ENCODE measurements at places on chromosomes 13 and 19.

- DNase-seq, result no peak
These were observed 221.2 kb downstream of the DCLK1 start for GRCh38 chr13:35909837-35910540.

DNA sequence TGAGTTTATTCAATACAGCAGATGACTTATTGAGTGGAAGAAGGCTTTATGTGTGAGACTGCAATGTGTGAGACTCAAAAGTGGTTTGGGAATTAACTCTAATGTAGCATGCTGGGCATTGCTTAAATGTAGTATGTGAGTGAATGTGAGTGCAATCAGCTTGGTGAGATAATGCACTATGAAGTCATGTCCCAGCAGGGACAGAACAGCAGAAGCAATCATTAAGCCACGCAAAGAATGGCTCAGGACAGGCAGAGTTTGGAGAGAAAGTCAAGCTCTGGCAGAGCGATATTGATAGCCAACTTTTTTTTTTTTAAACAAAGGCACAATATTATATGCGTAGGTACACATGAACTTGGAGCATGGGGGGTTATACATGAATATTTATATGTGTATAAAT is 597.7 kb downstream of the GPC6 start:
- no peak for DNase-seq

DNA sequence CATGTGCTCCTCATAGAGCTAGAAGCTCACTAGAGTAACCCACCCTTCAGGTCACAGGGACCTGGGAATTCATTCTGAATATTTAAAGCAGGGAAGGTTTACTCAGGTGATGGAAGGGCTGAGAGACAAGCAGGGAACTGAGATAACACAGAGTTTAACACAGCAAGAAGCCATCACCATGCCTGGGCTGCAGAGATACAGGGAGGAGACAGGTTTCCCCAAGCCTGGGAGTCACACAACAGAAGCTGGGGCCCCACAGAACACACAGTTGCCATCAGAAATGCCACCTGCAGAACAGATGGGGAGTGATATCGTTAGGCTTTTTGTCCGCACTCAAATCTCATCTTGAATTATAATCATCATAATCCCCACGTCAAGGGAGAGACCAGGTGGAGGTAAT is 7.9 kb upstream of the CYSLTR2 start:
- DNase-seq, result no peak

- DNase-seq, result no peak
These were observed 64.2 kb downstream of the ARHGAP35 start for GRCh38 chr19:46924874-46925547.

DNA sequence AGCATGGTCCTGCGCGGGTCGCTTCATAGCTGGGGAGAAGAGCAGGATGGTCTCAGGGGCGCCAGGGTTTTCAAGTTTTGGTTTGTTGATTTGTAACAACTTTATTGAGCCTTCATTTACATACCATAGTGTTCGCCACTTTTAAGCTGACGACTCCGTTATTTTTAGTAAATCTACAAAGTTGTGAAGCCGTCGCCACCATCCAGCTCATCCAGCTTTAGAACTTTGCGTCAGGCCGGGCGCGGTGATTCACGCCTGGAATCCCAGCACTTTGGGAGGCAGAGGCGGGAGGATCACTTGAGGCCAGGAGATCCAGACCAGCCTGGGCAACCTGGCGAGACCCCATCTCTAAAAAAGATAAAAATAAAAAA is 404 bp downstream of the C19orf44 start:
- DNase-seq, result peak; percentile 23

DNA sequence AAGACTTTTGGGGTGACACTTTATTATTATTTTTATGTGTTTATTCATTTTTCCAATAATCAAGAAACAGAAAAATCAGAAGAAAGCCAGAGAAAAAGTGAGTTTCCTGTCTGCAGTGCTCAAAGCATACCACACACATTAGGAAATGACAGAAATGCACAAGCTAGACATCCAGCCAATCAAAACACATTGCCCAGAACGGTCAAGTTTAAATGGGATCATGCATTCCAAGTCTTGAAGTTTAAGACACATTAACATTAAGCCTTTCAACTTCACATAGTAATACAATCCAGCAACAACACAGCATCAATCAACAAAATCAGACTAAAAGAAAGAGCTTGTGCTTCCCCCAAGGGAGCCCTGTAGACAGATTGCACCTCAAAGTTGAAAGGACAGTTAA is 28.7 kb upstream of the MEDAG start:
- DNase-seq, result no peak

- DNase-seq, result no peak
These were observed 49.1 kb downstream of the WASF3 start for GRCh38 chr13:26606631-26607030.

GRCh38 chr13:20418953-20419352 is 106.7 kb downstream of the CRYL1 start:
- no peak for DNase-seq

DNA sequence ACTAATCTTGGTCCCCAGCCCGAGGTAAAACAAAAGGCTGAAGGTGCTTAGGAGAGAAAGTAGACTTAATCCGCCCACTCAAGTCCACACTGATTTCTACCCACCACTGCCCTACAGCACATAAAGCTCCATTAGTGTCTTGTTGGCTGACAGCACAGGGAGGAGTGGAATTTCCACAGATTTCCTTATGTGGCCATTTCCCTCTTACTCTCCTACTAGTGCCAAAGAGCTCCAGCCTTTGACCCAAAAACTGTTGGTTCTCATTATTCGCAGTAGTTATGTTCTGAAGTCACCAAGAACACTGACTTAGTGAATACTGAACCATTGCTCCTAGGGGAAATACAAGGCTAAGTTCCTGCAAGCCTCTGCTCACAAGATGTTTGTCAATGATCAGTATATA is 61.2 kb downstream of the RAB20 start:
- no peak for DNase-seq

DNA sequence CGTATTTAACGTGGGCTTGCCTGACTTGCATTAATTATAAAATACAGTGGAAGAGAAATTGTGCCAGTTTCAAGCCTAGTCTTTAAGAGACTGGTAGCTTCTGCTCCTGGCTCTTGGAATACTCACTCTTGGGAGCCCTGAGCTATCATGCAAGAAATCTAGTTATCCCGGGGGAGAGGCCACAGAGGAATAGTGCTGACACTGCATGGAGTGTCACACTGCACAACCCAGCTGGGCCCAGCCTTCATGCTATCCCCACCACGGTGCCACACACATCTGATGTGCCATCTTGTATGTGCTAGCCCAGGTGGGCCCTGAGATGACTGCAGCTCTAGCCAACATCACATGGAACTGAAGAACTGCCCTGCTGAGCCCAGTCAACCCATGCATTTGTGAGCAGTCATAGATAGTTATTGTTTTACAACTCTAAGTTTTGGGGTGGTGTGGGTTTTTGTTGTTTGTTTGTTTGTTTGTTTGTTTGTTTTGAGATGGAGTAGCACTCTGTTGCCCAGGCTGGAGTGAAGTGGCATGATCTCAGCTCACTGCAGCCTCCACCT is 8.3 kb downstream of the MAMSTR start:
- no peak for DNase-seq

GRCh38 chr13:71516521-71516920 is 350.5 kb downstream of the DACH1 start:
- DNase-seq, result no peak

- DNase-seq, result peak; percentile 91
These were observed 12.9 kb upstream of the ZNF564 start for GRCh38 chr19:12564016-12564664.

DNA sequence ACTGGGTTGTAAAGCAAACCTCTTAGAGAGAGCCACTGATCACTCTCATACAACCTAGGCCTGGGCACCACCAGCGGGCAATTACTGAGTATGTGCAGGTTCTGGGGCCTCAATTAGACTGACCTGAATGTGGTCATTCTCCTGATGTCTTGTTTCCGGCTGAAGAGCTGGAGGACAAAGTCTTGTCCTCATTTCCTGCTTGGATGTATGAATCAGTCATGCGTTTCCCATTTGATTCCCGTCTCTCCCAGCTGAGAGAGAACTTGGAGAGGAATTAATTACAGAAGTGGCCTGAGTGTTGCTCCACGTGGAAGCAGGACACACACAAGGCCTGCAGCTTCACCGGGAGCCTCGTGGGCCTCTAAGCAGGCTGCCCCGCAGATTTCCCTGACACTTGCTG is 799.3 kb upstream of the ARGLU1 start:
- DNase-seq, result no peak

DNA sequence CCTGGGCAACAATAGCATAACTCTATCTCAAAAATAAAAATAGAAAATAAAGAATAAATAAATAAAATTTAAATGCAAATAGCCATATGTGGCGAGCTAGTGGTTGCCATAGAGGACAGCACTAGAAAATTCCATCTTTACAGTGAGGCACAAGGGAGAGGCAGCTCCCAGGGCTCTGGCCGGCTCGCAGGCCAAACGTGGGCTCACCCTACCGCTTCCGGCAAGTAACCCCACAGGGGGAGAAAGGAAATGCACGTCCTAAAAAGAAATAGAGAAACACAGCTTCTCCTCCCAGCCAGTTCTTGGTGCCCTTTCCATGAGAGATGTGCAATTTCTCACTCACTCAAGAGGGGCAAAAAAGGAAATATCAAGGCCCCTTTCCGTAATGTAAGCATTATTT is 12.4 kb upstream of the GRWD1 start:
- no peak for DNase-seq

- DNase-seq, result no peak
These were observed 3.8 kb upstream of the ABCA7 start for GRCh38 chr19:1035998-1036621.

GRCh38 chr19:34601071-34601470 is 75.9 kb downstream of the SCGB2B2 start:
- no peak for DNase-seq

DNA sequence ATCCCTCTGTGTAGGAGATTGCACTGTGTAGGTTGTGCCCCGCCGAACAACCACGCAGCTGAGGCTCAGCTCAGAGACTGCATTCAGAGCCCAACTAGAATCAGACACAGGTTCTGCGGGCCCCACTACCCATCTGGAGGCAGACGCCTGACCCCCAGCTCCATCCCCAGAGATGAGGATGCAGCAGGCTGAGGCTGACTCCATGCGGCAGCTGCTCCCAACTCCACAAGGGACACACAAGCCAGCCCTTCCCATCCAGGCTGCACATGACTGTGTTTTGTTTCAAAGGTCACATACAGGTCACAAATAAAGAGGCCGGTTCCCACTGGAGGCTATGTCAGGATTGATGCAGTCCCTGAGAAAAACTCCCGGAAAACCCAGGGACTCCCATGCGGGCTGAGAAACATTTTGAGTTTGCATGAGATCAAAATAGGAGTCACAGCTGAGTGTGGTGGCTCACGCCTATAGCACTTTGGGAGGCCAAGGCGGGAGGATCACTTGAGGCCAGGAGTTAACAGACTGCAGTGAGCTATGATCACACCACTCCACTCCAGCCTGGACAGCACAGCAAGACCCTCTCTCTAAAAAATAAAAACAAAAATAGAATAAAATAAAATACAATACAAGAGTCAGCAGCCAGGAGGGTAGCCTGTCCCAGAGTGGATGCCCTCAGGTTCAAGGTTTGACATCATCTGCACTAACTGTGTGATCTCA is 14.0 kb downstream of the ELL start:
- peak; percentile 66 for DNase-seq
